ENCODE measurements at places on chromosomes 16 and 17. TPM values are rescaled to one million over a fixed set of nuclear protein-coding genes. Genes with fewer than 3 reads are reported as not detected.

DNA sequence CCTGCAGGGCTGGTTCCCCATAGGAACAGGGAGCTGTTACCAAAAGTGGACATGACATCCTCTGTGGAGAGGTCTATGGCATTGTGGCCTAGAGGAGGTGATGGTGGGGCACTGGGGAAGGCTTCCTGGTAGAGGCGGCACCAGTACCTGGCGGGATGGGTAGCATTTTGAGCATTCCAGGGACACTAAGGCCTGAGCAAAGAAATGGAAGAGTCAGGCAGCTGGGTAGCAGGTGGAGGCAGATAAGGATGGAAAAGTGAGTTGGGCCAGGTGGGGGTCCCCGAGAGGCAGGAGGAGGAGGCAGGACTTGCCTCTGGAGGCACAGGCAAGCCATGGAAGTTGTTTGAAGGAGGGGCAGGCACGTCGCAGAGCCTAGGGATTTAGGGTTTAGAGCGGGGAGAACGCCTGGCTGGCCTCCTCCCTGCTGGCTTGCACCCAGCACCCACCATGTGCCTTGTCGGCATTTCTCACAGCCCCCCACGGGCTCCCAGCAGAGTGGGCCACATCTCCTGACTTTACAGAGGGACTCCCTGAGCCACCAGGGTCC lies 5.1 kb upstream of the ADCY7 start:
- no peak for DNase-seq

GRCh38 chr16:25707982-25708583 lies 16.3 kb downstream of the HS3ST4 start:
- peak; percentile 80 for DNase-seq

DNA sequence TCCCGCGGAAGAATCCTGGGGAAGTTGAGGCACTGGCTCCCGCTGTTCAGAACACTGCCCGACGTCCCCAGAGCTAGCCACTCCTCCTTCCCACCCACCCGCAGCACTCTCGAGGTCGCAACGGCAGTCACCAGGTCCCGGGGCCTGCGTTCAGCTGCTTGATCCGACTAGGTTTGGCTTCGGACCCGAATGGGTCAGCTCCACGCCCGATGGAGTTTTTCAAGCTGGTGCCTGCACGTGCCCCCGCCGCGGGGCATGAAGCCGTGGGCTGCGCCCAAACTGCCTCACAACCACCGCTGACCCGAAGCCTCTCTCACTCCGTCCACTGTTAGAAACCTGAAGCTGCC lies 12.4 kb upstream of the ODF4 start:
- peak; percentile 35 for DNase-seq

- DNase-seq: no peak
Measured at GRCh38 chr16:55125818-55126385, 195.2 kb downstream of the IRX5 start.

DNA sequence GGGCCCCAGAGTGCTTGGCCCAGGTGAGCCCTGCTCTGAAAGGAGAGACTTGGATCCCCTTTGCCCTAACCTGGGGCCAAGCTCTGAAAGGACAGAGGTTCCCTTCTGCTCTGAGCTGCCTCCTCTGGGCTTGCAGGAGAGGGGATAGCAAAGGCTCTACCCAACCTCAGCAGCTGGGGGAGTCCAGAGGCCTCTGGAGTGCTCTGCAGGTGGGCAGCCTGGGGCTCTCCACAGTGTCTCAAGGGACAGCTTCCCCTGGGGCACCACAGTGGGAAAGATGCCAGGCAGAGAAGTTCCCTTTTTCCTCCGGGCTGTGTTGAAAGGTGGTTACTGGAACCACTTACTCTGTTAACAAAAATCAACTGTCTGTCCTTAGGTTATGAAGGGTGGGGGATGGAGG lies 48.2 kb upstream of the MGAT5B start:
- no peak for DNase-seq

Gene SMIM36
- not detected for polyA plus RNA-seq

Gene MATCAP1
- 13.3 TPM for polyA plus RNA-seq

Measured in GM23338 (cell line).